Activated T-cell treated with anti-CD3 and anti-CD28 coated beads for 4 hours (primary cell): ENCODE measurements at places on chromosomes 3 and 15.

DNA sequence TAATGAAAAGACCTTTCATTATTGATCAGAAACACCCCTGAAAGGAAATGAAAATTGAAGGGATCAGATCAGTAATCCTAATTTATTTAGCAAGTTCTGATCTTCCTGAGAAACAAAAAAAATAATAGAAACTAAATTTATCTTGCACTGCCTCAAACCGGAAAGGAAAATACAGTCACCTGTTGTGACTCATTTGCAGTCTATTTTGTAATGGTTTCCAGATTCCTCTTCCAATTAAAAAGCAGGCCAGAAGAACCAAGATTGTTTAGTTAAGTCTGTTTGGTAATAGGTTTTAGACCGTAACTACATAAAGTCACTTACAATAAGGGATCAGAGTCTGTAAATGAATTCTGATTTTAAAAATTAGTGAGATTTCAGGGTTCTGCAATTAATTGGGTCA is 49.7 kb upstream of the ATOSA start:
- DNase-seq = no peak

DNA sequence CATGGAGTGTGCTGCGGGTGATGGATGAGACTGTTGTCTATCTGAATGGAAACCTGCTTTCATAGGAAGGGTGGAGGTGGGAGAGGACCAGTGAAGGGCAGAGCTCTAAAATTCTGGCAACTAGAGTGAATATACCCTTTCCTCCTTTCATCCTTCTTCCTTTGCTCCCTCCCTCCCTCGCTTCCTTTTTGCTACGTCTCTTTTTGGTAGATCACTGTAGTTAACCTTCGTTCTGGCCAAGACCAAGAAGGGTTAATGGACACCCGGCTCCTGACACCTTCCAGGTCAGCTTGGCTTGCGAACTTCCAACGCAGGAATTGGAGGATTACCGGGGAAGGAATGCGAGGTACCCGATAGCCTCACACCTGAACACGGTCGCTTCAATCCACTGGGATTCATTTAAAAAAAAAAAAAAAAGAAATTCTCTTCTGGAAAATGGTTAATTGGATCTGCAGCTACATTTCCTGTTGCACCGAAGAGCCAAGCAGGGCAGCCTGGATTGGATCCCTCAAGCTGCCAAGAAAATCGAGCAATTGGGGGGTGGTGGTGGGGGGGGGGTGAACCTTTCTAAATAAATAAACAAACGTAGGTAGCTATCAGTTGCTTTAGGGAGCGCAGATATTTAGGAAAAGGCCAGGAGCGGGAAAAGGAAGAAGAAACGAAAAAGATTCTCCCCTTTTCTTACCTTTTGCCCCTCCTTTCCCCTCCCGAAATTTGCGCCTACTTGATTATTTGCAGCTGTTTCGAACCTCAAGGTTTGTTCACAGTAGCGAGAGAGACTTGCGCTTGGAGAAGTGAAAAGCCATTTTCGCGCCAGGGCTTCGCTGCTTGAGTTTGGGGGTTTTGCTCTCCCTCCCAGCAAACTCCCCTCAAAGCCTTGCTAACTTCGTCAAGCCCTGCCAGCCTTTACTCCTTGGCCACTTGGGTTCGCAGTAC is 9.5 kb upstream of the NR2F2 start:
- no peak for DNase-seq

- DNase-seq = no peak
Measured at GRCh38 chr3:59107856-59108815, 58.3 kb upstream of the CFAP20DC start.

- no peak for DNase-seq
Measured at GRCh38 chr15:93121973-93122910, 33.2 kb upstream of the RGMA start.

DNA sequence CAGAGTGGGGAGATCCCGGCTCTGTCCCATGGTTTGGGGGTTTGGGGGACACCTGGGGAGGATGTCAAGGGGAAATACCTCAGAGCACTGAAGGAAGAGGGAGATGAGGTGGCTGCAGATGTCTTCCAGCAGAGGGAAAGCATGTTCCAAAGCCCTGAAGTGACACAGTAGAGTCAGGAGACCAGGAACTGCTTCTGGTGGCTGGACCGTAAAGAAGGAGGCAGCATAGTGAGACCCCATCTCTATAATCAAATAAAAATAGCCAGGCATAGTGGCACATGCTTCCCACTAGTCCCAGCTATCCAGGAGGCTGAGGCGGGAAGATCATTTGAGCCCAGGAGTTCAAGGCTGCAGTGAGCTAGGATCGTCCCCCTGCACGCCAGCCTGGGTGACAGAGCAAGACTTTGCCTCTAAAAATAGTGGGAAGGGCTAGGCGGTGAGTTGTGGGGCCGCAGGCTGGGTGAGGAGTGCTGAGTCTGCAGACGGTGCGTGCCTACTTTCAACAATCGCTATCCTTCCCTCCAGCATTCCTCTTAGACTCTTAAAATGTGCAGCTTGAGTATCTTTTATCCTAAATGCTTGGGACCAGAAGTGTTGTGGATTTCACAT is 26.2 kb downstream of the HES1 start:
- no peak for DNase-seq

GRCh38 chr3:87046241-87046640 is 55.3 kb upstream of the VGLL3 start:
- no peak for DNase-seq

- DNase-seq = no peak
Measured at GRCh38 chr3:58141766-58142345, 68.9 kb downstream of the DNASE1L3 start.
